ENCODE measurements at places on chromosomes 1 and 21.
A peak's percentile ranks its signal among the peaks of the same experiment; 100 is the strongest.

- DNase-seq, result no peak
Observed at GRCh38 chr21:16004086-16004485, 274.3 kb downstream of the USP25 start.

- no peak for DNase-seq
Observed at GRCh38 chr1:218412171-218412570, 67.0 kb downstream of the TGFB2 start.

DNA sequence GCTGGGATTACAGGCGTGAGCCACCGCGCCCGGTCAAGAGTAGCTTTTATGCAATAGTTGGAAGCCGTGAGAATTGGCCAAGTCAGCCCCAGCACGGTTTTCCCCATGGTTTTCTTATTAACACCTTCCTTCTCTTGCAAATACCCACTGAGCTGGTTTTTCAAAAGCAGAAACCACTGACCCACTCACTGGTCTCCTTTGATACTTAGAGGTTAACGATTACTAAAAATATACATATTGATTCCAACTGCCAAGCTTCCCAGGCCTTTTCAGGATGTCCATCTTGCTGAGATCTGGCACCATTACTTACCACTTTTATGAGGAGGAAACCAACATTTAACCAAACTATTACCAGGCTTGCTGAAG lies 25.9 kb upstream of the TARDBP start:
- no peak for DNase-seq

DNA sequence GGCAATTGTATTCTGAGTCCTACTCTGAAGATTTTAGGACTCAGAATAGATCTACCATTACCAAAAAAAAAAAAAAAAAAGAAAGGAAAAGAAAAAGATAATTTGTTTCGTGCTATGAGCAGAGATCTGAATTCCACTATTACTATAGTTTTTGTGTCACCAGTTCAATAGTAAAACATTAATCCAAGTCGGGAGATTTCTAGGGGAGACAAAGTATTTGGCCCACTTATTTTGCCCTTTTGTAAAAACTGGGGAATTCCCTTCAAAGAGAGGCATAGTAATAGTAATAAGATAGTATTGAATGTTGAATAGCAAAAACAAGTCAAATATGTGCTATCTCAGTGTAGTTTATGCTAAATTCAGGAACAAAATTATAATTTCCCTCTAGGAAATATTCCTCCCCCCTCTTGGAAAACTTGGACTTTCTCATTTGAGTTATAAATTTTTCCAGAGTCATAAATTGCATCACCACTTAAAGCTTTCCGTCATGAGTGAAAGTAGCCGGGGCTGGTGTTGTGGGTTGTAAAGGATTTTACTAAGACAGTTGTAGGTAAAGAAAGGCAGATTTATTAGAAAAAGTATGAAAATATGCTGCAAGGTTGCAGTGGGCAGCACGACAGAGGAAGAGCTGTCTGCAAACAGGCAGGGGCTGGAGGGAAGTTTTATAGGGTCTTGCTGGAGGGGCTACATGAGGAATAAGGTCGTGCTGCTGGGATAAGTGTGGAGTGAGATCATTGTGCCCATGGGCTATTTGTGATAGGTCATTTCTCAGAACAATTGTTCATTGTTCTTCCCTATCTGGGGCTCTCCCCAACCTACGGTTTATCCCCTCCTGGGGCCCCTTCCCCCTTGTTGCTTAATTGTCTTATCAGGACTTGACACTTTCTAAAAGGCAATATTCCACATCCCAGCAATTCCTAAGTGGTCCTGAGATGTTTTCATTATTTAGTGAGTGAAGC lies 1009.9 kb downstream of the PLA2G4A start:
- DNase-seq, result peak; percentile 61

DNA sequence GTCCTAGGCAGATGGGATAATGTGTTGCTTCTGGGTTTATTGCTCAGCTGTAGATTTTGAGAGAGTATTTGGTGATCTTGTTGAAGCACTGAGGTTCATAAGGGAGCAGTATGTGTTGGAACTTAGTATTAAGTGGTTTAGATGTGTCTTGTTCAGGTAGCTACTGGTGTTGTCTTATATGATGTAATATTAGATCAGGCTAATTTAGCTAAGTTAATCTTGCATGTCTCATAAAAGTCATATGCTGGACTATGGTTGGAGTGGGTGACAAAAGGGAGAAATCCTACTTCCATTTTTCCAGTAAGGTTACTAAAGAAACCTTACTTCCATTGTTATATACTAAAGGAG lies 196.4 kb downstream of the CLEC20A start:
- DNase-seq, result no peak

DNA sequence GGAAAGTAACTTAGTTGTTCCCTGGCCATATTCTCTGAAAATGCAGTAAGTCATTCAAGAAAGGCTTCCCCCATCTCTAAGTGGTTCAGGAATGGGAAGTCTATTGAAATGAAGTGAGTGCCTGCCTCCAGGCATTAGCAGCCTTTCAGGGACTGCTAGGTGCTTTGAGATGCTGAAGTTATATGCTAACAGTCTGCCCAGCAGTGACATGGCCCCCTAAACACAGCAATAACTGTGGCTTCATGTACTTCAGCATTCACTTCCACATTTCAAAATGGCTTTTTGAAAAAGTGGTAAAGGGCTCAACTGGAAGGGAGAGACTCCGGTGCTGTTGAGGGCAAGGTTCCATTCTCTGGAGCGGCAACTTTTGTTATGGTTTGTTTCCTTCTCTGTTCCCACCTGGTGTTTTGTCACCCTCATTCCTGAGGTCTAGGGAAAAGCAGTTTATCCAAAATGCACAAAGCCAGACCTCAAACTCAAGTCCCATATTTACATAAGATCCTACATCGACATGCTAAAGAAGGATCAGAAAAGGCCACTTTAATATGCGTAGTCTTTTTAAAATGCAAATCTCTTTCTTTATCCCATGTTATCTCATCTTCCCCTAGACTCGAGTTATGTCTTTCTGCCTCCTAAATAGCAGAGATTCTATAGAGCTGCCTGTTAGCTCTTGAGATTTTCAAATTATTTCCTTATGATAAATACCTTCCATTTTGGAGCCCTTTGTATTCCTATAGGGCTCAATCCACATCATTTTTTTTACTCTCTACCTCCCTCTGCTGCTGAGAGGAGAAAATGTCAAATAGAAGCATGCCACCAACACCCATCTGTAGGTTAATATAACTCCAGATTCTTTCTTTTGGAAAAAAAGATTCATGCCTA lies 34.2 kb upstream of the LRRC8C start:
- peak; percentile 63 for DNase-seq

- DNase-seq, result no peak
Observed at GRCh38 chr1:225973158-225973557, 26.0 kb downstream of the SDE2 start.

GRCh38 chr21:34199121-34199910 lies 125.9 kb downstream of the MRPS6 start:
- no peak for DNase-seq
